ENCODE measurements at places on chromosomes 13 and 19.
A peak's percentile ranks its signal among the peaks of the same experiment; 100 is the strongest.

- no peak overlapping the region for H3K27ac ChIP-seq
- no peaks in the 10 kb centered on the region for H3K27me3 ChIP-seq
- peaks cover 18% of the 10 kb centered on the region for H3K4me1 ChIP-seq
- H3K4me3 ChIP-seq: no peak overlapping the region
- H3K36me3 ChIP-seq: no peaks in the 10 kb centered on the region
Observed at GRCh38 chr19:41919948-41920712, 8.1 kb downstream of the ERFL start.

DNA sequence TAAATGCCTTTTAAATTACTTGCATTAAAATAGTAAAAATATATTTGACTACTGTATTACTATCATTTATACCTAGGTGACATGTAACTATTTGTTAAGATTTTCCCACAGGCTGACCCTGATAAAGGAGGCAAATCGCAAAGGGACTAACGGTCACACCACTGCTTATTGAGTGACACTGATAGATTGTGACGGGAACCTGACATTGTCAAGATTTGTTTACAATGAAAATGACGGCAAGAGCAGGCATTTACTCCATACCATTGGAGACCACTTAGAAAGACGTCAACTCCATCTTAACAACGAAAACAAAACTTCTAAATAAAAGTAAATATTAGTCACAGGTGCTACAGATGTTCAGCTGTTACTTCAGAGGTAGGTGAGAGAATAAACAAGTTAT lies 289.0 kb downstream of the DACH1 start:
- H3K27me3 ChIP-seq: peaks cover 4% of the 10 kb centered on the region
- H3K4me3 ChIP-seq: no peak overlapping the region
- peaks cover 6% of the 10 kb centered on the region for H3K4me1 ChIP-seq
- H3K36me3 ChIP-seq: peaks cover under 1% of the 10 kb centered on the region
- no peak overlapping the region for H3K27ac ChIP-seq
- no peak for DNase-seq

DNA sequence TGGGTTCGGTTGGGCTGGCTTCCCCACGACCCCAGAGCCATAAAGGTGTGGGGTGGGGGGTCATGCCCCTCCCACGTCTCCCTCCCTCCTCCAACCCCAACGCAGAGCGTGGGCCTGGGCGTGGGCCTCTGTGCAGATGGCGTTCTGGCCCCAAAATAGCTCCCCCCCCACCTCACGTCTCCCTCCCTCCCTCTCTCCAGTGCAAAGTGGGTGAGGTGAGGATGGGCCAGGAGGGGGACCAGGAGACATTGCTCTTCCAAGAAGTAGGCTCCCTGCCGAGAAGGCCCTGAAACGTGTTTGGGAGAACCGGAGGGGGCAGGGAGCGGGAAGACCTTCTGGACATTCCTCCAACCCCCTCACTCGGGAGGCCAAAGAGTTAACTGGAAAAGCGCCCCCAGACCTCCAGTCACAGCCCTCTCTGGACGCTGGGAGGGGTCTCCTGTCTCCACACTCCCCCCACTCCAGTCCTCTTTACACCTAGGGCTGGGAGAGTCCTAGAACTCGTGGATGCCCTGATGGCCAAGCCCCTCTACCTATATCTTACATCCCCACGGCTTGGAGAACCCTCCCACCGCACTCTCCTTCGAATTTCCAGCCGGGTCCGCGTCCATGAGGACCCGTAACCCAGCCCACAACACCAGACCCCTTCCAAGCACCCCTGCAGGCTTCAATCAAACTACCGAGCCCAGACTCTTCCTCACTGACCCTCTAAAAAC lies 855 bp downstream of the UNC13A start:
- peak overlapping the region; percentile 46 for H3K4me3 ChIP-seq
- H3K27ac ChIP-seq: no peak overlapping the region

DNA sequence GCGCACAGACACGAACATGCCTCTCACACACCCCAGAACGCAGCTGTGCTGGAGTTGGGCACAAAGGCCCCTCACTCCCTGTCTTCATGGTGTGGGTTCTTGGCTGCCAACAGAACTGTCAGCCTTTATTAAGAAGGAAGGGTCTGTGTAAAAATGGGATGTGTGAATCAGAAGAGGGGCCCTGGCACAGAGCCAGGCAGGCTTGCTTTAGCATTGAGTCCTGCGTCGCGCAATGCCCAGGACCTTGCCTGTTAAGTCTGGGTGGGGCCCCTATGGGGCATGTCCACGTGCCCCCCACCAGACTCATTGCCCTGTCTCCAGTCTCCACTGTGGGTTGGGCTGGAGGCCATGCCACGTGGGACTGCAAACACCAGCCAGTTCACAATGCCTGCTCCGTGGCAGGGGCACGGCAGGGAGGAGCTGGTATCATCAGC lies 84.8 kb downstream of the SLC7A1 start:
- H3K4me3 ChIP-seq: no peak overlapping the region
- H3K27me3 ChIP-seq: no peaks in the 10 kb centered on the region
- H3K27ac ChIP-seq: no peak overlapping the region
- H3K36me3 ChIP-seq: peaks cover 9% of the 10 kb centered on the region

- no peak for DNase-seq
- no peak overlapping the region for H3K4me3 ChIP-seq
- no peak overlapping the region for H3K27ac ChIP-seq
- H3K4me1 ChIP-seq: peaks cover 15% of the 10 kb centered on the region
- no peaks in the 10 kb centered on the region for H3K36me3 ChIP-seq
Observed at GRCh38 chr13:28628241-28628640, 30.7 kb upstream of the POMP start.

DNA sequence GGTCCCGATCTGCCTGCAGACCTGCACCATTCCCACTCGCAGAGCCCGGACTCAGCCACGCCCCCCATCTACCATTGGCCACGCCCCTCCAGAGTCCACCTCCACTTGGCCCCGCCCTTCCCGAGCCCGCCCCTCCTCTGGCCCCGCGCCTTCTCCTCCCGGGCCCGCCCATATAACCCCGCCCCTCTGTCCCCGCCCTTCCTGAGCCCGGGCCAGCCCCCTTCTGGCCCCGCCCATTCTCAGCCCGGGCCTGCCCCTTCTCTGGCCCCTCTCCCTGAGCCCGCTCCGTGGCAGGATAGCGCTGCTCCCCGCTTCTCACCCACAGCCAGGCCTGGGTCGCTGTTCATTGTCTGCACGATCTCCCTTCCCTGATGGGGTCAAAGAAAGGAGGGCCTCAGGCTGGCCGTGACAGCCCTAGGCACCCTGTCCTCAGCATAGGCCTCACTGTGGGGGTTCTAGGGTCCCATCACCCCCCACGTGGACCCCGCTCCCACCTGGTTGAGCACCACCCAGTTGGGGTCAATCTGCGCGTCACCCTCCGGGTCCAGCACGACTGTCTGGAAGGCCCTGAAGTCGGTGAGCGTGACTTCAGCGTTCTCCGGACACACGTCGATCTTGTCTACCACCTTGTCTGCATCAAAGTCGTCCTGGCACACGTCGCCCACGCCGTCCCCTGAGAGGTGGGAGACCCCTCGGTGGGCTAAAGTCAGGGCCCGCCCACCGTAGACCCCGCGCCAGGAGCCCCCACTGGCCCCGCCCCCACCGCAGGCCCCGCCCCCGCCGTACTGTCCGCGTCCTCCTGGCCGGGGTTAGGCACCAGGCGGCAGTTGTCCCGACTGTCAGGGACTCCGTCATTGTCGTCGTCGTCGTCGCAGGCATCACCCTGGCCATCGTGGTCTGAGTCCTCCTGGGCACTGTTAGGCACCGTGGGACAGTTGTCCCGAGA lies 5.7 kb downstream of the COMP start:
- H3K27ac ChIP-seq: no peak overlapping the region
- peaks cover 33% of the 10 kb centered on the region for H3K4me1 ChIP-seq
- peaks cover 86% of the 10 kb centered on the region for H3K27me3 ChIP-seq
- peaks cover 5% of the 10 kb centered on the region for H3K36me3 ChIP-seq

DNA sequence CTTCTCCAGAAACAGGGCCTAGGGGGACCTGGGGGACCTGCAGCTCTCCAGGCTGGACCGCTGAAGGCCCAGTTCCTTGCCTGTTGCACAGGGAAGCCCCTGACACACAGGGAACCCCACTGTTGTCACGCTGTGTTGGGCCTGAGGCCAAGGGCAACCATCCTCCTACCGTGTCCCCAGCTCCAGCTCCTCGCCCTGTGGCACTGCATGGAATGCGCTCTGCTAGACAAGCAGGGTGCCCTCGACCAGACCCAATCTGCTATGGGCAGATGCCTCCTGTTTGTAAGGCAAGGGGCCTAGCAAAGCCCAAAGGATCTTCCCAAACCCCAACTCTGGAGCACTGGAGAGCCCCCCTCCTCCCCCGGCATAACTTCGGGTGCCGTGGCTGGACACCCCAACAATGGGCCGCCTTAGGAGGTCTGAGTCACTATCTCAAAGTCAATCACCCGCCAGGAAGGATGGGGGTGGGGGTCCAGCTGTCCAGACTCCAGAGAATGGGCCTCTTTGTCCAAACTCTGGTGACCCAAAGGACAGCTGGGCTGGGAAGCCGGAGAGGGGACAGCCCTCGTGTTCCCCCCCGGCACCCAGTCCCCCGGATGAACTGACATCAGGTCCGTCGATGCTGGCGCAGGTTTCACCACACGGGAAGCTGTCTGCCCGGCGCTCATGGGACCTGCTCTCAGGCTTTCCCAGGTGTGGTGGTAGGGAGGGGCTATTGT lies 3.7 kb downstream of the BRSK1 start:
- no peaks in the 10 kb centered on the region for H3K27me3 ChIP-seq
- peaks cover 23% of the 10 kb centered on the region for H3K4me1 ChIP-seq
- peaks cover 36% of the 10 kb centered on the region for H3K36me3 ChIP-seq
- DNase-seq: no peak
- H3K4me3 ChIP-seq: no peak overlapping the region

DNA sequence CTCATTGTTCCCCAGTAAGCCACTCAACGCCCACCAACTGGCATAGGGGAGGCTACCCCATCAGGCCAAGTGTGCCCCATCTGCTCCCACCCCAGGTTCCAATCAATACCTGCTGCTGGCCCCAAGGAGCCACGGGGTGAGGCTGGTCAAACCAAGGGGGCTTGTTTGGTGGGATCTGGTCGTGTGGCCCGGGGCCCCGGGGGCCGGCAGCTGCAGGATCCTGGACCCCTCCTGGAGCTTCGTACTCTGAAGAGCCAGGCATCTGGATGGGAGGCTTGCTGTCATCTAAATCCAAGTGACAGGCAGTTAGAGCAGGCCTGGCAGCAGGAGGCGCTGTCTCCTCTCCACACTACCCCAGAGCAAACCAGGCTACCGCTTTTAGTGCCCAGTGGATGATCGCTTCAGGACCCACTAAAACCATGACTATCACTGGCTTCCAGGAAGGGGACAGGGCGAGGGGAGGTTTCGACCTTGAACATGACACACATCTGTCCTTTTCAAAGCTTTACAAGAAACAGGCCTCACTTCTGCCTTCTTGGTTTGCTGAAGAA lies 14.2 kb downstream of the CHERP start:
- peak; percentile 24 for DNase-seq
- peaks cover 2% of the 10 kb centered on the region for H3K27me3 ChIP-seq
- no peak overlapping the region for H3K4me3 ChIP-seq
- H3K36me3 ChIP-seq: peaks cover 51% of the 10 kb centered on the region
- H3K27ac ChIP-seq: no peak overlapping the region

DNA sequence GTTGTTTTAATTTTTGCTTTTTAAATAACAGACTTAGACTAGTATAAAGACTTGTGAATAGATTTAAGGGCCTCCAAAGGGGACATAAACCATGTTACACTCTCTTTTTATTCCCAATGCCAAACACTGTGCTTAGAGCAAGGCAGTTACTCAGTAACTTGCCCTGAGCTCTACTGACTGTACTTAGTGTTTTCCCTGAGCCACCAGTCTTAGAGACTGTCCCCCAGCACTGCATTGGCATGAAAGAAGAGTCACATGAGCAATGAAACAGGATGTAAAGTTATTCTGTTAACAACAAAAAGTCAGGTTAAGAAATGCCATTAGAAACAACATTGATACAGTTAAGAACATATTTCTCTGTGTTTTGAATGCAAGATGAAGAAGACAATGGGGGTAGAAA lies 187.9 kb downstream of the TBC1D4 start:
- H3K4me3 ChIP-seq: no peak overlapping the region
- H3K27me3 ChIP-seq: peaks cover 2% of the 10 kb centered on the region
- H3K36me3 ChIP-seq: no peaks in the 10 kb centered on the region
- H3K4me1 ChIP-seq: no peaks in the 10 kb centered on the region

DNA sequence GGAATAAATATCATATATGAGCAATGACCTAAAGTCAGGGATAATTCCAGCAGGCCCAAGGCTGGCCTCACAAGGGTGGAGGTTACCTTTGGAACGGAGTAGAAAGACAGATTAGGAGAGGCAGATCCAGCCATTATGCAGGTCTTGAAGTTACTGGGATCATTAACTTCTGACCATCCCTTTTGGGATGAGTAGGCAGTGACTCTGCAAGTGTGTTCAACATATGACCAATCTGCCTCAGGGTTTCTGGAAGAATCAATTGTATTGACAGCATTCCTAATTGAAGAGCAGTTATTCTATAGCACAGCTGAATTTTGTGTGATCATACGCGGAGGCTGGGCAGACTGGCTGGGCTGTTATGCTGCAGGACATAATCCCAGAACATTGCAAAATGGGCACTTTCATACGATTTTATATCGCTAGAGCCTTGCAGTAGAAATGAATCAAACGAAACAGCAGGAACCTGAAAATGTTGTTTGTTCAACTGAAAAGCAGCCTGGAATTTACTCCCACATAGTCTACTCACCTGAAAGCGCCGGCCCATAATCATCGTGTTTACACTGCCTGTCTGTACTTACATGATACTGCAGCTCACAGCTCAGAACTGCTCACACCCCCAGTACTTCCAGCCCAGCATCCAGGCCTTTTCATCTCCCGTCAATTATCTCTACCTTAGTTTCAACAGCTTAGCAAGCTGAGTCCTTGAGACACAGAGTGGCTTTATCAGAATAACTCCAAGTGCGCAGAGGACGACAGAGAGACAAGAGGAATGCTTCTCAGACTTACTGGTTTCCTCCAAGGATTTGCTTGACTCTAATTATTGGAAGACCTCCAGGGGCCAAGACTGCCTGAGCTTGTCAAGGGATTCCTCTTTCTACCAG lies 556.1 kb downstream of the EFNB2 start:
- peak overlapping the region; percentile 52 for H3K4me3 ChIP-seq
- peaks cover 5% of the 10 kb centered on the region for H3K27me3 ChIP-seq
- H3K4me1 ChIP-seq: peaks cover 58% of the 10 kb centered on the region
- peaks cover 31% of the 10 kb centered on the region for H3K36me3 ChIP-seq
- peak overlapping the region; percentile 58 for H3K27ac ChIP-seq
- peak; percentile 8 for DNase-seq

Data from nephron progenitor cell (in vitro differentiated cells).